Thoracic aorta (tissue), 2 donors: ENCODE measurements at places on chromosomes 2 and 18. TPM values are rescaled to one million over a fixed set of nuclear protein-coding genes. Genes with fewer than 3 reads are reported as not detected.

- H3K27ac ChIP-seq = peak overlapping the region; percentile 69
- no peak overlapping the region for H3K4me3 ChIP-seq
- H3K36me3 ChIP-seq = no peaks in the 10 kb centered on the region
- peaks cover 20% of the 10 kb centered on the region for H3K4me1 ChIP-seq
Measured at GRCh38 chr2:37720533-37721200, 49.2 kb upstream of the CDC42EP3 start.

DNA sequence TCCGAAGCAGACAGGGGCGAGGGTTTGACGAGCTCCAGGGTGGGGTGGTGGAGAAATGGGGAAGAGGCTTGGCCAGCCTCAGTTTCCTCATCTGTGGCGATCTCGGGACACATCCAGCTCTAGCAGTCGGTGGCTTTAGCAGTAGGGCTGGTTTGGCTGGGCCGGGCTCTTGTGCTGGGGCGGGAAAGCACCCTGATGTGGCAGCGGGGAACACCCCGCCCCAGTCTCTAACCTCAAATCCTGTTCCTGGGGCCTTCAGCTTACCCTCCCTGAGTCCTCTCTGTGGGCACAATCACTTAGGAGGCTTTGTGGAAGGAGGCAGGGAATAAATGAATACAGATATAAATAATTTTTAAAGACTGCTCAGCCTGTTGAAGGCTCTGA is 26.5 kb upstream of the MCFD2 start:
- H3K4me3 ChIP-seq = peak overlapping the region; percentile 80
- peaks cover 34% of the 10 kb centered on the region for H3K4me1 ChIP-seq
- DNase-seq = no peak
- H3K27me3 ChIP-seq = no peaks in the 10 kb centered on the region
- H3K27ac ChIP-seq = peak overlapping the region; percentile 79
- H3K36me3 ChIP-seq = no peaks in the 10 kb centered on the region

- no peak for DNase-seq
- no peak overlapping the region for H3K4me3 ChIP-seq
- no peaks in the 10 kb centered on the region for H3K4me1 ChIP-seq
Measured at GRCh38 chr2:6024784-6025183, 332.6 kb downstream of the SOX11 start.

GRCh38 chr2:106156305-106157296 is 37.5 kb downstream of the UXS1 start:
- no peak overlapping the region for H3K27ac ChIP-seq
- H3K27me3 ChIP-seq = no peaks in the 10 kb centered on the region
- peaks cover 4% of the 10 kb centered on the region for H3K36me3 ChIP-seq
- H3K4me1 ChIP-seq = no peaks in the 10 kb centered on the region

- H3K27me3 ChIP-seq = no peaks in the 10 kb centered on the region
- H3K4me1 ChIP-seq = no peaks in the 10 kb centered on the region
- H3K4me3 ChIP-seq = no peak within 1 kb of the TSS
- no peak within 1 kb of the TSS for H3K27ac ChIP-seq
- no peaks in the 10 kb centered on the region for H3K36me3 ChIP-seq
Measured at GRCh38 chr18:66603941-66604627, at the start of gene CDH19. TSS of gene CDH19 (minus strand) at chr18:66604090. CDS start at chr18:66572204, 31,886 bp downstream.

- DNase-seq = no peak
- H3K27me3 ChIP-seq = no peaks in the 10 kb centered on the region
- peaks cover 6% of the 10 kb centered on the region for H3K4me1 ChIP-seq
- H3K27ac ChIP-seq = no peak overlapping the region
- no peaks in the 10 kb centered on the region for H3K36me3 ChIP-seq
Measured at GRCh38 chr2:238164906-238165287, 6.1 kb downstream of the ERFE start.

- no peaks in the 10 kb centered on the region for H3K4me1 ChIP-seq
- no peaks in the 10 kb centered on the region for H3K27me3 ChIP-seq
- no peak overlapping the region for H3K4me3 ChIP-seq
- no peak for DNase-seq
- H3K27ac ChIP-seq = no peak overlapping the region
- H3K36me3 ChIP-seq = no peaks in the 10 kb centered on the region
Measured at GRCh38 chr2:153499439-153499838, 20.9 kb upstream of the RPRM start.

DNA sequence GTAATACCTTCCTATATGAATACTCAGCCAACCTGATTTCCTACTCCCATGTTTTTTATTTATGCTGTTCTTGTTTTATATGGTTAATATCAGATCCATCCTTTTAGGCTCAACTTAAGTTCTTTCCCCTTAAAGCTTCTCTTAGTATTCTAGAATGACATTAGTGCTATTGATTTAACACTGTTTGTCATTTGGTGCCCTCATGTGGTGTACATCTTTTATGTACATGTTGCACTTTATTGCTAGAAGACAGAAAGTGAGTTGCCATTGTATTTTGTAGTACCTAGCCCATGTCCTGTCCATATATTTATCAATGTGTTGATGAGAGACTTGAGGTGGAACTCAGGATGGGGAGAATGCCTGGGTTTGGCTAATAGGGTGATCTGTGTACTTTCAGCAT is 2.5 kb downstream of the HTRA2 start:
- peaks cover 22% of the 10 kb centered on the region for H3K36me3 ChIP-seq
- DNase-seq = no peak
- no peak overlapping the region for H3K4me3 ChIP-seq

DNA sequence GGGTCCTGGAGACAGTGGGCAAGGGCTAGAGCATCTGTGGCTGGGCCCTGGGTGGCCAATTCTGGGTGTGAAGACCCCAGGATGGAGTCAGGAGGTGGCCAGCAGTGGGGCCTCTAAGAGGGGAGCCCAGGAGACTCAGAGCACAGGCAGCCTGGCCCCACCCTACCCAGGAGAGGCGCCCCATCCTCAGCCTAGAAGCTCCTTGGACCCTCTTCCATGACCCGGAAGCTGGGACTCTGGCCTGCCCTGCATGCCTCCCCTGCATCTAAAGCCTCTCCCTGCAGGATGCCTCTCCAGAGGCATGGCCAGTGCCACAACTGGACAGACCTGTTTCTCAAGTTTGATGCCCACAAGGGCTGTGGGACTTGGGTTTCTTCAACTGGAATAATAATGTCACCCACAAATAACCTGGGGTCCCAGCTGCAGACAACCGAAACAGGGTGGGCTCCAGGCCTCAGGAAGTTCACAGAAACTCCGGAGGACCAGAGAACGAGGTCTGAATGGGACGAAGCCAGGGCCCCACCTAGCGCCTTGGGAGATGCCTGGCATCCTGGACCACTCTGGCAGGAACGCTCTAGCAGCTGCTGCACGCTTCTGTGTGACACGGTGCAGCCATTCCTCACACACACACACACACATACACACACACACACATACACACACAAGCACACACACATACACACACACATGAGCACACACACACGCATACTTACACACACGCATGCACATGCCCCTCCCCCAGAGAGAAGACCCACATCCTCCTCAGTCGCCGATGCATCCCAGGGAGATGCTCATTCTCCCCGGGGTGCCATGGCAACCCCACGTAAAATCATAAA is 16.4 kb downstream of the KCNIP3 start:
- no peak overlapping the region for H3K27ac ChIP-seq
- no peak for DNase-seq
- no peak overlapping the region for H3K4me3 ChIP-seq
- H3K36me3 ChIP-seq = no peaks in the 10 kb centered on the region
- no peaks in the 10 kb centered on the region for H3K27me3 ChIP-seq

- no peaks in the 10 kb centered on the region for H3K36me3 ChIP-seq
- H3K4me3 ChIP-seq = no peak overlapping the region
- H3K27me3 ChIP-seq = no peaks in the 10 kb centered on the region
Measured at GRCh38 chr2:185316383-185316782, 422.2 kb upstream of the FSIP2 start.

DNA sequence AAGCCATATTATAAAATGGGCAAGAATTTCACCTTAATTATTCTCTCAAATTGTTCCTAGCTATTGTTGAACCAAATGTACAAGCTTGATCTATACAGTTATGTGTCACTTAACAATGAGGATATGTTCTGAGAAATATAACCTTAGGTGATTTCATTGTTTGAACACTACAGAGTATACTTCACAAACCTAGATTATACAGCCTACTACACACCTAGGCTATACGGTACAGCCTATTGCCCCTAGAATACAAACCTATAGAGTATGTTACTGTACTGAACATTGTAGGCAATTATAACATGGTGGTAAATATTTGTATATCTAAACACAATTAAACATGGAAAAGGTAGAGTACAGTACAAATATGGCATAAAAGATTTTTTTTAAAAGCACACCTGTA is 42.9 kb upstream of the MMADHC start:
- no peak overlapping the region for H3K27ac ChIP-seq
- H3K36me3 ChIP-seq = no peaks in the 10 kb centered on the region
- H3K27me3 ChIP-seq = no peaks in the 10 kb centered on the region
- DNase-seq = no peak
- H3K4me1 ChIP-seq = no peaks in the 10 kb centered on the region
- no peak overlapping the region for H3K4me3 ChIP-seq

GRCh38 chr18:3051718-3052410 is 38.9 kb upstream of the LPIN2 start:
- no peak for DNase-seq
- H3K36me3 ChIP-seq = no peaks in the 10 kb centered on the region
- no peaks in the 10 kb centered on the region for H3K4me1 ChIP-seq
- H3K27ac ChIP-seq = no peak overlapping the region

GRCh38 chr2:65377556-65378192 is 54.7 kb downstream of the SPRED2 start:
- no peak overlapping the region for H3K4me3 ChIP-seq
- no peak for DNase-seq
- no peaks in the 10 kb centered on the region for H3K27me3 ChIP-seq
- peaks cover 11% of the 10 kb centered on the region for H3K4me1 ChIP-seq

GRCh38 chr2:59997371-59997770 is 556.1 kb downstream of the BCL11A start:
- DNase-seq = no peak
- H3K27me3 ChIP-seq = no peaks in the 10 kb centered on the region
- no peak overlapping the region for H3K27ac ChIP-seq
- H3K4me3 ChIP-seq = no peak overlapping the region
- no peaks in the 10 kb centered on the region for H3K36me3 ChIP-seq

DNA sequence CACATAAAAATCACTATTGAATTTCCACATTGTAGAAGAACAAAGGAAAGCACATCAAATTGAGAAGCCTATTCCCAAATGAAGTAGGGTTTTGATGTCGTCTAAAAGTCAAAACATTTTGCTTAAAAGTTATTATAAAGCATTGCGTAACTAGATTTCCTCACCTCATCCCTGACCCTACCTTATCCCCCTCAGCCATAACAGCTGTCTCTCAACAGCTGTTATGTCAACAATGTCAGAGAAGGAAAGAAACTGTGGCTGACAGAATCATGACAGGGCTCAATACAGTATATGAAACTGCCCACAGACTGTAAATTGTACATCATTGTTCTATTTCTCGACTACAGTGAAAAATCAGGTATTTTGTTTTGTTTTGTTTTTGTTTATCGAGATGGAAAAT is 63.0 kb upstream of the ACVR1C start:
- H3K36me3 ChIP-seq = no peaks in the 10 kb centered on the region
- no peaks in the 10 kb centered on the region for H3K4me1 ChIP-seq
- H3K27ac ChIP-seq = no peak overlapping the region
- no peaks in the 10 kb centered on the region for H3K27me3 ChIP-seq
- H3K4me3 ChIP-seq = no peak overlapping the region

DNA sequence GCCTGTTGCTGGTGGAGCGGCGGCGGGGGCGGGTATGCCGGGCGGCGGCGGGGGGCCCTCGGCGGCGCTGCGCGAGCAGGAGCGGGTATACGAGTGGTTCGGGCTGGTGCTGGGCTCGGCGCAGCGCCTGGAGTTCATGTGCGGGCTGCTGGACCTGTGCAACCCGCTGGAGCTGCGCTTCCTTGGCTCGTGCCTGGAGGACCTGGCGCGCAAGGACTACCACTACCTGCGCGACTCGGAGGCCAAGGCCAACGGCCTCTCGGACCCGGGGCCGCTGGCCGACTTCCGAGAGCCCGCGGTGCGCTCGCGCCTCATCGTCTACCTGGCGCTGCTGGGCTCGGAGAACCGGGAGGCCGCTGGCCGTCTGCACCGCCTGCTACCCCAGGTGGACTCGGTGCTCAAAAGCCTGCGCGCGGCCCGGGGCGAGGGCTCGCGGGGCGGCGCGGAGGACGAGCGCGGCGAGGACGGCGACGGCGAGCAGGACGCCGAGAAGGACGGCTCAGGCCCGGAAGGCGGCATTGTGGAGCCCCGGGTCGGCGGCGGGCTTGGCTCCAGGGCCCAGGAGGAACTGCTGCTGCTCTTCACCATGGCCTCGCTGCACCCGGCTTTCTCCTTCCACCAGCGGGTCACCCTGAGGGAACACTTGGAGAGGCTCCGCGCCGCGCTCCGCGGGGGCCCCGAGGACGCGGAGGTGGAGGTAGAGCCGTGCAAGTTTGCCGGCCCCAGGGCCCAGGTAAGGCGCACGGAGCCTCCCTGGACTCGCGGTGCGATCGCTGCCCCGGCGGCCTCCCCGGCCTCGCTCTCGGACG is 1.0 kb downstream of the ZCCHC2 start:
- no peak for DNase-seq
- H3K4me3 ChIP-seq = peak overlapping the region; percentile 83
- H3K36me3 ChIP-seq = no peaks in the 10 kb centered on the region
- peaks cover 43% of the 10 kb centered on the region for H3K4me1 ChIP-seq

DNA sequence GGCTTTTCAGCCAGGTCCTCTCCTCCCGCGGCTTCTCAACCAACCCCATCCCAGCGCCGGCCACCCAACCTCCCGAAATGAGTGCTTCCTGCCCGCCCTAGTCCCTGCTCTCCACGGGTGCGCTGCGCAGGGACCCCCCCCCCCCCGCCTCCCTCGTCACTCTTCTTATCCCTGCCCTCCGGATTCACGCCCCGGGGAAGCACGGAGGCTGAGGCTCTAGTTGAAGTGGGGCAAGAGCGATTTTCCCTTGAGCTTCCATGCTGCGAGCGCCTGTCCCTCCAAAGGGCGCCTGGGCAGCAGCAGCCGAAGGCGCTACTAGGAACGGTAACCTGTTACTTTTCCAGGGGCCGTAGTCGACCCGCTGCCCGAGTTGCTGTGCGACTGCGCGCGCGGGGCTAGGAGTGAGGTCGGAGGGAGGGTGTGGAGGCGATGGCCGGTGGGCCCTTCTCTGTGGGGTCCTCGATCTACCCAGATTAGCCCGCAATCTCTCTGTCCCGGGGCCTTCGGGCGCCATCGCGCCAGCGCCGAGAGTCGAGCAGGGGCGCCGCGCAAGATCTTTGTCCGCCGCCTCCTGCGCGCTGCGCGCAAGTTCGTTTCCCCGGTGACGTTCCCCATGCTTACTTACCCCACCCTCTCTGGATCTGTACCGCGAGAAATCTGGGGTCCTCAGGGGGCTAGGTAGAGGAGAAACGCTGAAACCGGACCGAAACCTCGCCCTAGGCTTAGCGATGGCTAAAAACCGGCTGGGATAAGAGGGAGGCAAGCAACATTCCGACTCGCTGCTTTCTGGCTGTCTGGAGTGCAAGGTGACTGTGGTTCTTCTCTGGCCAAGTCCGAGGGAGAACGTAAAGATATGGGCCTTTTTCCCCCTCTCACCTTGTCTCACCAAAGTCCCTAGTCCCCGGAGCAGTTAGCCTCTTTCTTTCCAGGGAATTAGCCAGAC is 677 bp downstream of the GAD1 start:
- H3K36me3 ChIP-seq = no peaks in the 10 kb centered on the region
- peak overlapping the region; percentile 62 for H3K27ac ChIP-seq
- H3K27me3 ChIP-seq = peaks cover 9% of the 10 kb centered on the region
- H3K4me1 ChIP-seq = peaks cover 63% of the 10 kb centered on the region
- H3K4me3 ChIP-seq = peak overlapping the region; percentile 73

Gene GNAL
- total RNA-seq = 20.4 TPM

Gene SLC4A5
- 2.2 TPM for total RNA-seq

Gene MRPL19
- total RNA-seq = 36.0 TPM

Gene ABCG8
- total RNA-seq = not detected

Gene ADCYAP1
- 15.3 TPM for total RNA-seq

Gene IFIH1
- total RNA-seq = 19.2 TPM

Gene CASP10
- total RNA-seq = 10.3 TPM

Gene PSMA8
- total RNA-seq = not detected

Gene GALR1
- total RNA-seq = 0.28 TPM
